Heart left ventricle (tissue), 16 donors: ENCODE measurements at places on chromosomes 3 and 15. TPM values are rescaled to one million over a fixed set of nuclear protein-coding genes. Genes with fewer than 3 reads are reported as not detected.

DNA sequence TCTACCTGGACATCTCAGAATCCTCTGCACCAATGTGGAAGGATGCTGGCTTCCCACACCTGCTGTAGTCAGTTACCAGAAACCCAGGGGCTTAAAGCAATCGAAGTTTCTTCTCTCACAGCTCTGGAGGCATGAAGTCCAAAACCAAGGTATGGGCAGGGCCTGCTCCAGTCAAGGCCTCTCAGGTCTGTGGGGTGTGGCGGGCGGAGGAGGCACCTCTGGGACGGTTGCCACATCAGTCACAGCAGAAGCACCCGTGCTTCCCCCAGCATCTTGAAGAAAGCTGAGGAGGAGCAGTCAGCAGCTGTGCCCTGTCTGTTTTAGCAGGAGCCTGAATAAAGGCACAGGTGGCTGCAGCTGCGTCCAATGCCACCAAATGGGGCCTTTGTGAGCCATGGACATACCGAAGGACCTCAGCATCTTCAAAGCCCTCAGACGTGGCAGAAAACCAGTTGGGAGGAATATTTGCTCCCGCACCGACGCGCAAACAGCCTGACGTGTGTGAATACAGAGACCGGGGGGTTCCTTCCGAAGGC is 68.9 kb downstream of the TFRC start:
- no peaks in the 10 kb centered on the region for H3K4me1 ChIP-seq
- H3K4me3 ChIP-seq = no peak overlapping the region
- H3K36me3 ChIP-seq = no peaks in the 10 kb centered on the region
- H3K27ac ChIP-seq = no peak overlapping the region

The TUSC7 gene
- total RNA-seq = not detected

GRCh38 chr3:147410526-147411237 is 1.5 kb downstream of the ZIC1 start:
- peaks cover 99% of the 10 kb centered on the region for H3K27me3 ChIP-seq
- peak overlapping the region; percentile 38 for H3K4me3 ChIP-seq
- H3K4me1 ChIP-seq = peaks cover 20% of the 10 kb centered on the region
- no peak overlapping the region for H3K27ac ChIP-seq
- no peak for DNase-seq
- no peaks in the 10 kb centered on the region for H3K36me3 ChIP-seq

The WDR49 gene
- 8.7 TPM for total RNA-seq

- H3K27me3 ChIP-seq = no peaks in the 10 kb centered on the region
- H3K4me1 ChIP-seq = peaks cover 42% of the 10 kb centered on the region
- peaks cover 46% of the 10 kb centered on the region for H3K36me3 ChIP-seq
- no peak for DNase-seq
- peak overlapping the region; percentile 98 for H3K27ac ChIP-seq
- H3K4me3 ChIP-seq = no peak overlapping the region
These were observed 5.2 kb downstream of the HYAL2 start for GRCh38 chr3:50317300-50317699.

GRCh38 chr15:81115054-81115939 is 18.8 kb upstream of the CFAP161 start:
- H3K4me1 ChIP-seq = no peaks in the 10 kb centered on the region
- H3K36me3 ChIP-seq = no peaks in the 10 kb centered on the region
- DNase-seq = no peak
- H3K4me3 ChIP-seq = no peak overlapping the region

DNA sequence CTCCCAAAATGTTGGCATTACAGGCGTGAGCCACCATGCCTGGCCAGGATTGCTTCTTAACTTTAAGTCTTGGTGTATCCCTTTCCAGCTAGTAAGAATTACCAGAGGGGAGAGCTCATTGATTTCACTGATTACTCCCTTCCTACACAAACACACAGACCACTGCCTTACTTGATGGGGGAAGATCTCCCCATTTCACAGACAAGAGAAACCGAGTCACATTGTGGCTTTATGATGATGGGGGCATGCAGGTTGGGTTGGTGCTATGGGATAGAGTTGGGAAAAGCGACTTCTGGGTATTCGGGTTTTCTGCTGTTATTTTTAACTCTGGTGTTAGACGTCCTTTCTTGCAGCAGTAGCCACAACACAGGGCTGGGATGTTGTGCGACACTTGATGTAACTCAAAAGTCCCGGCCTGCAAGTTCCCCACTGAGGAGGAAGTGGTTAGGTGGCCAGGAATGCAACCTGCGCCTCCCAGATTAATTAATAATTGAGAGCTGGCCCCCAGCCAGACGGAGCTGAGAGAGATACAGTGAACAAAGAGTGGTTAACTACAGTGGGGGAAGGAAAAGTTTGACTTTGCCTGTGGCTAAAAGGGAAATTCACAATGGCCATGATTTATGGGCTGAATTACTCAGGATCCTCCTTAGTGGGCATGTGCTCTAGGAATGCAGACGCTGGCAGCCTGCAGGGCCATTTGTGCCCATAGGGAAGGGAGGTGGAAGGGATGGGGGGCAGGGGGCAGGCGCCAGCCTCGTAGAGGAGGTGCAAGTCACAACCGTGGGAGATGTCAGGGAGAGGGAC is 63.6 kb downstream of the SMAD6 start:
- H3K36me3 ChIP-seq = no peaks in the 10 kb centered on the region
- DNase-seq = peak; percentile 43
- peak overlapping the region; percentile 86 for H3K27ac ChIP-seq
- peaks cover 16% of the 10 kb centered on the region for H3K4me1 ChIP-seq
- no peaks in the 10 kb centered on the region for H3K27me3 ChIP-seq

The SUSD5 gene
- total RNA-seq = 20.3 TPM

DNA sequence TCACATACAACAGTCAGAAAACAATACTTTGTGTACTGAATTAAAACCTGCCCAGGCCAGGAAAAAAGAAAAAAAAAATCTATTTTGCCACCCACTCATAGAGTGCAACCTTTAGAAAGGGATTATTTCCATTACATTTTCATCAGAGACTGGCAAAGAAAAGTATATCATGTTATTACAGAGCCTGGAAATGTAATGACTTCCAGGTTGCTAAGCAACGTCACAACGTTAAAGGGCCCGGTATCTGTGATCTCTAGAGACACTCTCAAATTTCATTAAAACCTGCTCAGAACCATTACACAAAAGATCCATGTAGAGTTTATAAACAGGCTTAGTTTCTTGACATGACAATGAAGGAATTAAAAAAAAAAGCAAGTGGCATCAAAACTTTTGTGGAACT is 170.5 kb downstream of the CTNNB1 start:
- no peaks in the 10 kb centered on the region for H3K27me3 ChIP-seq
- no peak overlapping the region for H3K4me3 ChIP-seq
- no peaks in the 10 kb centered on the region for H3K36me3 ChIP-seq

The KCNMB3 gene
- 1.3 TPM for total RNA-seq

The SLC28A2 gene
- not detected for total RNA-seq

The HEMK1 gene
- 10.3 TPM for total RNA-seq

- H3K4me3 ChIP-seq = no peak overlapping the region
- peaks cover 10% of the 10 kb centered on the region for H3K36me3 ChIP-seq
- no peaks in the 10 kb centered on the region for H3K4me1 ChIP-seq
These were observed 107.8 kb downstream of the MBNL1 start for GRCh38 chr3:152376351-152377183.

DNA sequence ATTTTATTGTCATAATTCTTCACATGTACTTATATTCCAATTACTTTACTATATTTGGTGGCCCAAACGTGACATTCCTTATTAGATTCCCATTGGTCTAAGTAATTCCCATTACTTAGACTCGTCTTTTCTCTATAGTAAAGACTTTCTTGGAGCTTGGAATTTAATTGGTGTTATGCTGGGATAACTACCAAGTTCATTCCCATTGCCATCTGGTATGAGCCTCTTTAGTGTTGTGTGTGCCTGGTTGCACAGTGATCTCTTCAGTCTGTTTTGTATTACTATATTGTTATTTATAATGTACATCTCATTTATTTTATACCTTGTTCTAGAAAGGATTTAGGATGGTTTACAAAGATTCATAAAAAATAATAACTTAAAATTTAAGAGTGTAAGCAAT is 27.8 kb downstream of the TMEM108 start:
- DNase-seq = no peak
- no peaks in the 10 kb centered on the region for H3K4me1 ChIP-seq
- no peaks in the 10 kb centered on the region for H3K27me3 ChIP-seq
- H3K4me3 ChIP-seq = no peak overlapping the region
- no peaks in the 10 kb centered on the region for H3K36me3 ChIP-seq

The IGSF11 gene
- total RNA-seq = 0.32 TPM

The IL16 gene
- 4.2 TPM for total RNA-seq

GRCh38 chr15:31019986-31020385 is 28.6 kb upstream of the MTMR10 start:
- no peaks in the 10 kb centered on the region for H3K27me3 ChIP-seq
- DNase-seq = no peak
- H3K27ac ChIP-seq = no peak overlapping the region
- peaks cover 12% of the 10 kb centered on the region for H3K4me1 ChIP-seq
- no peaks in the 10 kb centered on the region for H3K36me3 ChIP-seq
- no peak overlapping the region for H3K4me3 ChIP-seq

GRCh38 chr3:47533481-47533880 is 20.0 kb upstream of the ELP6 start:
- H3K4me3 ChIP-seq = no peak overlapping the region
- DNase-seq = no peak
- no peaks in the 10 kb centered on the region for H3K36me3 ChIP-seq
- H3K4me1 ChIP-seq = no peaks in the 10 kb centered on the region
- H3K27me3 ChIP-seq = no peaks in the 10 kb centered on the region

The TRH gene
- total RNA-seq = not detected

The CSPG5 gene
- total RNA-seq = 0.25 TPM

- no peak overlapping the region for H3K27ac ChIP-seq
- H3K4me3 ChIP-seq = no peak overlapping the region
- no peaks in the 10 kb centered on the region for H3K27me3 ChIP-seq
- H3K36me3 ChIP-seq = no peaks in the 10 kb centered on the region
- no peaks in the 10 kb centered on the region for H3K4me1 ChIP-seq
These were observed 131.9 kb upstream of the STAC start for GRCh38 chr3:36248374-36248773.

The ALDH1A3 gene
- total RNA-seq = 2.5 TPM

GRCh38 chr3:150602426-150603152 is 532 bp upstream of the SELENOT start:
- peaks cover 15% of the 10 kb centered on the region for H3K4me1 ChIP-seq
- no peak for DNase-seq
- no peaks in the 10 kb centered on the region for H3K36me3 ChIP-seq
- no peaks in the 10 kb centered on the region for H3K27me3 ChIP-seq
- H3K4me3 ChIP-seq = peak overlapping the region; percentile 62
- peak overlapping the region; percentile 86 for H3K27ac ChIP-seq

DNA sequence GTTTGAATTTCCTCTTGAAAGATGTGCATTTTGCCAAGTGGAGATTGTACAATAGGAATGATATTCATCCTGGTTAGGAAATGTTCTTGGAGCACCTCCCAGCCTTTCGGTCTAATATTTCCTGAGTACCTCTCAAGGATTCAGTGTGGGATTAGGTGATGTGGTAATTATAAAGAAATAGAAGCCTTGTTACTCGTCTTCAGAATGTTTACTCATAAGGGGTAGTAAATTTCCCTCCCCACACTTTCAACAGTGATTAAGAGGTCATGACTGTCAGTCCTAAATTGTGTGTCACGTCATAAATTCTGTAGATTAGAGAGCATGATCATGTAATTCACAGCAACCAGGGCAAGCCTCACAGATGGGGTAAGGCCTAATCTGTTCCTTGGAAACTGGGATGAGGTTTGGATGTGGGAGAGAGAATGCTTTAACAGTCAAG is 633.1 kb upstream of the TBL1XR1 start:
- no peaks in the 10 kb centered on the region for H3K4me1 ChIP-seq
- H3K4me3 ChIP-seq = no peak overlapping the region
- H3K27me3 ChIP-seq = no peaks in the 10 kb centered on the region
- no peaks in the 10 kb centered on the region for H3K36me3 ChIP-seq
- H3K27ac ChIP-seq = peak overlapping the region; percentile 45
- DNase-seq = no peak

GRCh38 chr3:129239991-129240390 is 9.4 kb upstream of the COPG1 start:
- H3K36me3 ChIP-seq = no peaks in the 10 kb centered on the region
- H3K27ac ChIP-seq = peak overlapping the region; percentile 67
- DNase-seq = no peak
- H3K4me1 ChIP-seq = no peaks in the 10 kb centered on the region

The SYNPR gene
- total RNA-seq = not detected

GRCh38 chr15:65832549-65833364 is 36.5 kb upstream of the RAB11A start:
- H3K4me1 ChIP-seq = peaks cover 21% of the 10 kb centered on the region
- DNase-seq = peak; percentile 85
- H3K4me3 ChIP-seq = peak overlapping the region; percentile 47
- peak overlapping the region; percentile 72 for H3K27ac ChIP-seq

The THAP10 gene
- 5.2 TPM for total RNA-seq

GRCh38 chr3:153976891-153977554 is 144.2 kb upstream of the ARHGEF26 start:
- no peak overlapping the region for H3K27ac ChIP-seq
- no peak for DNase-seq
- no peak overlapping the region for H3K4me3 ChIP-seq
- no peaks in the 10 kb centered on the region for H3K4me1 ChIP-seq
- no peaks in the 10 kb centered on the region for H3K27me3 ChIP-seq
- no peaks in the 10 kb centered on the region for H3K36me3 ChIP-seq

GRCh38 chr15:95793231-95793630 is 537.3 kb upstream of the NR2F2 start:
- no peak for DNase-seq
- no peaks in the 10 kb centered on the region for H3K36me3 ChIP-seq
- H3K4me3 ChIP-seq = no peak overlapping the region

The TGFBR2 gene
- 82.4 TPM for total RNA-seq

- H3K27ac ChIP-seq = no peak overlapping the region
- H3K36me3 ChIP-seq = no peaks in the 10 kb centered on the region
- peaks cover 9% of the 10 kb centered on the region for H3K4me1 ChIP-seq
- DNase-seq = peak; percentile 39
These were observed 9.6 kb downstream of the PLCD1 start for GRCh38 chr3:38019658-38020341.

- no peaks in the 10 kb centered on the region for H3K36me3 ChIP-seq
- no peak overlapping the region for H3K27ac ChIP-seq
- no peak for DNase-seq
- peaks cover 10% of the 10 kb centered on the region for H3K4me1 ChIP-seq
- no peak overlapping the region for H3K4me3 ChIP-seq
These were observed 97.8 kb downstream of the GTPBP8 start for GRCh38 chr3:113088616-113089015.

GRCh38 chr15:90214553-90215196 is 13.5 kb downstream of the SEMA4B start:
- peaks cover 21% of the 10 kb centered on the region for H3K4me1 ChIP-seq
- DNase-seq = no peak
- H3K4me3 ChIP-seq = no peak overlapping the region
- peaks cover 3% of the 10 kb centered on the region for H3K36me3 ChIP-seq
- H3K27me3 ChIP-seq = no peaks in the 10 kb centered on the region
